ENCODE measurements at places on chromosomes 16 and 17.

DNA sequence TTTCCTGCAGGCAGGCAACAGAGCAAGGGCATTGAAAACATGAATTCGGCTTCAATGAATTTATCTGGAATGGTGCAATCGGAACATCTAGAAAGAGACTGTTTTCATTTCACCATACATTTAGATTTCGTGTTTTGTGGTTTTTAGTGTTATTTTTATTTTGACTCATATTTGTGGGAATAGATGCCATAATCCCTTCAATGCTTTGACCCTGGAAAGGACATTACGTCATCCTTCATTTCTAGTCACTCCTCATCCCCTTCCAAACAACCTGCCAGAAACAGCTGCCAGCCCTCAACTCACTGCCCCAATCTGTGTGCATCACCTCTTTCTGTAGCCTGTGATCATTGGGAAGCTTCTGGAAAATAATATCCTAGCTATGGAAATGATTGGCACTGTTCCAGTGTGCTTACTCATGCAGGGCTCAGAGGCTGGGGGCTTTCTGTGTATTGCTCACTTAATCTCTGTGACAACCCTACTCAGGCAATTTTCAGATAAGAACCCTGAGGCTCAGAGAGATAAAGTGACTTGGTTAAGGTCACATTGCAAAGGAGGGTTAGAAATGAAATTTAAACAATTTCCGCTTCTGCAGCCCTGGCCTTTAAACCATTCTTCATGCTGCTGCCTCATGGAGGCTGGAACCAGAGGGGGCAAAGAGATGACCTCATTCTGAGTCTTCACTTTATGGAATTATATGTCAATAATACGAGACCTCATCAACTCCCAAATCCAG lies 9.5 kb upstream of the KSR1 start:
- no peak for DNase-seq

DNA sequence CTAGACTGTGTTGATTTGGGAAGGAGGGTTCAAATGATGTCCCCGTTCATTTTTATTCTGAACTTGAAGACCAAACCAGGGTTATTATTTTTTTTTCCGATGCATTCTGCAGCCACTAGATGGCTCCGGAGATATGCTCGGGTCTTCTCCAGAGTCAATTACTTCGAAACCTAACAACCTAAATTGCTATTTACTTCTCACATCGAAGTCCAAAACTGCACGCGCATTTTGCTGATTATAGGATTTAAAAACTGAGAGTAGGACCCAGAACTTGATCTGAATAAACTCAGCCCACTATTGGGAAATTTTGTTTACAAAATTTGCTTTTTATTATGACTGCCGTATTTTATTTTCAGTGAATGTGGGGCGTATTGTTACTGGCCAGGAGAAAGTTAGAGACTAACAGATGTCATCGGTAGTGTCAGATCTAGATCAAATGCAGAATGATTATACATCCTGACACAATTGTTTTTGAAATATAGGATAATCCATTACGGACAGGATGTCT lies 263.8 kb downstream of the HS3ST3A1 start:
- DNase-seq = no peak

- no peak for DNase-seq
Measured at GRCh38 chr16:24138024-24138423, 118.1 kb upstream of the CACNG3 start.

DNA sequence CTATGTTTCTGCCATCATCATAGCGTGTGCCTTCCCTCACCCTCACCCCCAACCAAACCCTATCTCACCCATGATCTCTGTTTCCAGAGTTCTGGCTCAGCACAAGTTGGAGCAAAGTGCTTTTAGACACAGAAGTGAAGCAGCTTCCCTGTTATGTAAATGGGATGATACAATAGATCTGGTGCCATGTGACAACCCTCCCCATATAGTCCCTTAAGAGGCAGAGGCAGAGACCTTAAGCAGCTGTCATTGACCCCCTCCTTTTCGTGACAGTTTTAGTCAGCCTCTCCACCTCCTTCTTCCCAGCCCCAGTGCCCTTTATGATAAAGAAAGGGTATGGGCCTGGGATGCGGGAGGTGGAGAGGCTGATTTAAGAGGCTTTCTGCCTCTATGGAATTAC lies 40.3 kb upstream of the MED13 start:
- DNase-seq = no peak
